ENCODE measurements at places on chromosomes 3 and 15.

- no peak for DNase-seq
Observed at GRCh38 chr15:39586387-39587095, 5.7 kb downstream of the THBS1 start.

GRCh38 chr15:70707686-70708300 lies 55.6 kb downstream of the UACA start:
- DNase-seq, result no peak

DNA sequence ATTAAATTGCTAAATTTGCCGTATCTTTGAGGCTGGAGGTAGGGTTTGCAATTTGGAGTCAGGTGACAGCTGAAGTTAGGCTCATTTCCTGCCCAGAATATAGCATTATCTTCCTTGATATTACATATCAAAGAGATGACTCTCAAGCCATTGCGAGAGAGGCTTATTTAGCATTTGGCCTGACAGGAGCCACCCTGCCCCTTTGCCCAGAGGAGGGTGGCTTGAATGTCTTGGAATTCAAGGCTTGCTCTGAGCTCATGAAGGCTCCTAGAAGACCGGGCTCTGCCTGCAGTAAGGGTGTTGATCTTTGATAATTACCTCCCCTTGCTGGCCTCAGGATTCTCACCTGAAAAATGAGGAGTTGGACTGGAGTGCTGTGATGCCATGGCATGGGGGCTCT lies 251.4 kb upstream of the C2CD4B start:
- no peak for DNase-seq

- DNase-seq, result no peak
Observed at GRCh38 chr3:9889405-9889804, 1.0 kb upstream of the JAGN1 start.

GRCh38 chr3:64988188-64988587 lies 300.4 kb upstream of the ADAMTS9 start:
- DNase-seq, result no peak

GRCh38 chr3:123818921-123819429 lies 65.2 kb downstream of the MYLK start:
- DNase-seq, result no peak

GRCh38 chr3:105634708-105635107 lies 234.1 kb downstream of the CBLB start:
- DNase-seq, result no peak

DNA sequence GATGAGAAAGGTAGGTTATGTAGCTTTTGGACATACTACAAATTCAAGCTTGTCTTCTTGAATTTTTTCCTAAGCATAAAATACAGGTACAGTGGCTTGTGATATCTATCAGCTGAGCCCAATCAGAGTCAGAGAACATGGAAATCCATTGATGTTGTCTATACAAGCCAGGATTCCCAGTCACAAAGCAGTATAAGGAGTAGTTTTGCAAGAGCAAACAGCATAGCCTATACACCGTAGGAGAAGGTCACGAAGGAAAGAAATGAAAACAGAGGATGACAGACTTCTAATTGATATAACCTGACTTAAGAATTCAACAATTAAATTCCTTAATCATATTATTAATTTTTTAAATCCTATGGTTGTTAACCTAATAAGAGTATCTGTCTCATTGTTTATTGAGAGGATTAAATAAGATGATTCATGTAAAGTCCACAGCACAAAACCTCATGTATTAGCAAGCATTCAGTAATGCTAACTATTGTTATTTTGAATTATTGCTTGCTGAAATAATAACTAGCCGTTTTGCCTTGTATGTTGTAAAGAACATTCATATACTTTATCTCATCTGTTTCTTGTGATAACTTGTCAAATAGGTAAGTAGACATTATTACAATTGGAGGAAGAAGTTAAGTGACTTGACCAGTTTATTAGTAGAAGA lies 276.6 kb upstream of the ZPLD1 start:
- DNase-seq, result no peak
